Suppressor macrophage treated with lipopolysaccharide for 4 hours (primary cell): ENCODE measurements at places on chromosomes 2 and 18.
A peak's percentile ranks its signal among the peaks of the same experiment; 100 is the strongest.

DNA sequence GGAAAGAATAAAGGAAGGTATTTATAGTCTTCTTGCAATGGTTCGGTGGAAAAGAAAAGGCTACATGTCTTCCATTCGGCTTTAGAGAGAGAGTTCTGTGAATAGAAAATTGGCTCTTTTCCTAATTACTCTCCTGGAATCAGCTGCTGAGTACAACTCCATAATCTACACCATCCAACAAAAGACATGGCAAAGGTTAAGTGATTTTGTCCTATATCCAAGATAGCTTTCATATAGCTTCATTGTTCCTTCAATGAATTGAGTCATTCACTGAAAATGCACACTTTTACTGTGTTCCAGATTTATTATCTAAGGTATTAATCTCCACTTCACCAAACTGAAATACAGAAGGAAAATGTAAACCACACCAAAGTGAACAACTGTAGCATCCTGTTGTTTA, 514.5 kb downstream of the LRRTM4 start:
- DNase-seq = no peak

DNA sequence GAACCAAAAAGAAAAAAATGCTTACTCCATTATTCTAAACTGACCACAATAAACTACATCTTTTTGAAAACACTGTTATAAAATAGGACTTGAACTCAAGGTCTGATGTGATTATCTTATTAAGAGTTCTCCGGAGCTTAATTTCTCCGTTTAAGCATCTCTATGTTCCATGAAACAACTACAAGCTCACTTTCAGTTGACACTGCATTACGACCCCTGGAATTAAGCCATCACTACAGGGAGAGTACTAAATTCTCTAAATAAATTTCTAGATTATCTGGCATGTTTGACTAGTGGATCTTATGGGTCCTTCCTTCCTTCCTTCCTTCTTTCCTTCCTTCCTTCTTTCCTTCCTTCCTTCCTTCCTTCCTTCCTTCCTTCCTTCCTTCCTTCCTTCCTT, 249.0 kb downstream of the IKZF2 start:
- DNase-seq = no peak

- DNase-seq = no peak
Observed at GRCh38 chr18:59428018-59428417, 69.0 kb upstream of the LMAN1 start.

GRCh38 chr2:198597648-198598047, 793.3 kb downstream of the PLCL1 start:
- DNase-seq = no peak

DNA sequence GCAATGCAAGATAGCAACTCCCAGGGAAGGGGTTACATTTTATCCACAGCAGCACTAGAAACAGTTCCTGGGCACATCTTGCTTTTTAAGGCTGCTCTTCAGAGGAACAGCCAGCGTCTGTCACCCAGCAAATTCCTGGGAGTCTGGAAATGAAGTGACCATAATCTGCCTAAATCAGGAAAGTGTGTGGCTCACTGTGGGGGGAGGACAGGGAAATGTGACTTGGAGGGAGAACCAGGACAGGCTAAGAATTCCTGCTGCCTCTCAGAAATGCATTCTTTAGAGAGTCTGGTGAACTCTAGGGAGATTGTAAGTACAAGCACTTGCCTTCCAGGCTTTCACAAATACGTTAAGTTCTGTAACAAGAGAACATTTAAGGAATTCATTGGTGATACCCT, 364.3 kb upstream of the SPHKAP start:
- no peak for DNase-seq

DNA sequence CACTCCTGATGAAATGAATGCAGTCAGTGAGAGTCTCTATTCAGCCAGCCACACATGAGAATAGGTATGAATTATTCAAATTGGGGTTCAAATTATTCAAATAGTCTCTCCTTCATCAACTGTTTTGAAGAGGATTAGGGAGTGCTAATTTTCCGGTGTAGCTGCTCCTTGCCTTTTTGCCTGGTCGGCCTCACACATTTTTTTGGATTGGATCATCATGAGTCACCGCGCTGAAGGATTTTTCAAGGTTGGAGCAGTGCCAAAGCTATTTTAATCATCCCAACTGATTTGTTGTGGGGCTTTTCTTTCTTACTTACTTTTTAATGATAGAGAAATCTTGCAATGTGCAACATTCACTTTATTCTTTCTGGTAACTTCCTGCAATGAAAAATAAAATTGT, 2.4 kb upstream of the DTNA start:
- DNase-seq = peak; percentile 26

DNA sequence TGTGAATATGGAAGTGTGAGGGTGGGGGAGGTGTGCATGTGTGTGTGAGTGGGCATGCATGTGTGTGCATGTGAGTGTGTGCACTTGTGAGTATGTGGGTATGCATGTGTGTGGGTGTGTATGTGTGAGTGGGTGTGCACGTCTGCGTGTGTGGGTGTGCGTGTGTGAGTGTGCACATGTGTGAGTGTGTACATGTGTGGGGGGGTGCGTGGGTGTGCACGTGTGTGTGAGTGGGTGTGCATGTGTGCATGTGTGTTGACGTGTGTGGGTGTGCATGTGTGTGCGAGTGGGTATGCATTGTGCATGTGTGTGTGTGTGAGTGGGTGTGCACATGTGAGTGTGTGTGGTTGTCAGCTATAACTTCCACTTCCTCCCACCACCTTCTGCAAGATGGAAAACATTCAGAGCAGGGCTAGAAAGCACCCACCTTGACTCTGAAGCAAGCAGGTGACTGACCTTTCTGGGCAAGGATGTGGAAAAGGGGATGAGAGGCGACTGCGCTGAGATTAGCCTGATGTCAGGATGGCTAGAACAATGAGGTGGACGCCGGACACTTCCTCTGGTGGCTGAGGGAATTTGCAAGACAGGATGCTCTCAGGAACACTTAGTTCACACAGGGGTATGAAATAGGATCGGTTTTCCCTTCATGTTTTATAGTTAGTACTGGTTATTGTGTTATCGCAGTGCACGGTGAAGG, 103.6 kb downstream of the ACKR3 start:
- DNase-seq = no peak

- no peak for DNase-seq
Observed at GRCh38 chr2:231589656-231590055, 3.0 kb upstream of the TEX44 start.

GRCh38 chr2:151878655-151879563, 50.7 kb upstream of the ARL5A start:
- DNase-seq = peak; percentile 88

GRCh38 chr18:51196118-51196810, 1.2 kb downstream of the MEX3C start:
- DNase-seq = peak; percentile 34

- no peak for DNase-seq
Observed at GRCh38 chr2:191845876-191846514, 893 bp downstream of the CAVIN2 start.

DNA sequence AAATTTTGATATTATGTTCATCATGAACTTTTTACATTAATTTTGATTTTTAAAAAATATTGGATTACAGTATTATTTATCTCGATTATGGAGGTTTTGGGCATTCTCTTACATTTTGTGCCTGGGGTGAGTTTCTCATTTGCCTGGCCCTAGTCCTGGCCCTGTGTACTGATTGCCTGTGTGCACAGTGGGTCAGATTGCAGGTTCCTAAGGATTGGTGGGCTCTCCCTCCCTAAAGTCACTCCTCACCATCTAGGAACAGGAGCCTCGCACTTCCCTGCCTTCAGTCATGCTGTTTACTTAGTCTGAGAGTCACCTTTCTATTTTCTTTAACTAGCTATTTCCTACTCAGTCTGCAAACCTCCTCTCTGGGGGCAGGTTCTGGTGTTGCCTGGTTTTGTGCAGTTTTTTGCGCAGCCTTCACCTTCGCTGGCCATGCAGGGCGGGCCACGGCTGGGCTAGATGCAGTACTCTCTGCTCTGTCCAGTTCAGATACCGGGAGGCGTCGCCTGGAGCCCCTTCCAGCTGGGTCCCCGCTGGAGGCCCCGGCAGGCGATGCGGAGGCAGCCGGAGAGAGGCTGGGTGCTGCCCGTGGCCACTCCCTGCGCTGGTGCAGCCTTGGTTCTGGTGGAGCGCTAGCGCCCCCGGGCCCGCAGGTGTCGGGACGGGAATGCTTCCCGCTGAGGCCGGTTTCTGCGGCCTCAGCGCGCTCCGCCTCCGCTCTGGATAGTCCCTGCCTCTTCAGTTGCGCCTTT, 23.3 kb upstream of the MC5R start:
- DNase-seq = peak; percentile 53

- DNase-seq = no peak
Observed at GRCh38 chr2:75033516-75033915, 75.1 kb downstream of the POLE4 start.

- DNase-seq = no peak
Observed at GRCh38 chr2:82055846-82056245, 1751.3 kb upstream of the LRRTM1 start.

DNA sequence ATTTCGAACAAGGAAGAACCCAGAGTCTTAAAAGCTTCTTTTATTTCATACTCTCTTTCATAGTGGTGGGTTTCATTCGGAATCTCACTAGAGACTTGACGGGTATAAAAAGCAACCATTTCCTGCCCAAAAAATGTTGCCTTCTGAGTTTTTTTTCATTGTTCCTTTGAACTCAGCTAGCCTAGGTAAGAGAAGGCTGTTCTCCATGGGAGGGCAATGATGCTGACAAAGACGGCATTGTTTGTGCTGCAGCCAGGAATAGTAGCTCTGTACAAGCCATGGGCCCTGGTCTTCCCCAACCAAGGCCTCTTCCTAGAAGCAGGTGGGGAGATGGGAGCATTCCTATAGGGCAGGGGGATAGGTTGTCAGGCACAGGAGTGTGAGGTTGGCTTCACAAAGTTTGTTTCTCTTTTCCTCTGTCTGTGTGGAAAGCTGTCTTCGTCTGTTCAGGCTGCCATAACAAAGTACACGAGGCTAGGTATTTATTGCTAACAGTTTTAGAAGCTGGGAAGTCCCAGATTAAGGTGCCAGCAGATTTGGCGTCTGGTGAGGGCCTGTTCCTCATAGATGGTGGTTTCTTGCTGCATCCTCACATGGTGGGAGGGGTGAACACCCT, 405.1 kb downstream of the NBAS start:
- DNase-seq = no peak

DNA sequence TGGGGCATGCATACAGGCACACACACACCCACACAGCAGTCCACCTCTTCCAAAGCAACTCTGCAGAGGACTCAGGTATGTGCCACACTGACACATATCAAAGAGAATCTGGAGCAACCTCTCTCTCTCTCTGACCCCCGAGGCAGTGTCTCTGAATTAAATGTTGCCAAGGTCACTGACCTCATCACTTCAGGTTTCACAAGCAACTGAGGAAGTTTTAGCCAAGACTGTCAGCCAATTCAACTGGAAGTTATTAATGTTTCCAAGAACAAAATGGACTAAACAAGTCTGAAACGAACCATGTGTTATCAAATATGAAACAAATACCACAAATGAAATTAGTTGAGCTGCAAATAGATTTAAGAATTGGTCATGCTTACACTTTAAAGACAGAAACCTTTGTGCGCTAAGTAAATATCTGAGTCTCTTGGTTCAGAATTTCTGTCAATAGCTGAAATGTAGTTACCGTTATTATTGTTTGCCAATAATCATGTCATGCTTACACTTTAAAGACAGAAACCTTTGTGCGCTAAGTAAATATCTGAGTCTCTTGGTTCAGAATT, 86.1 kb downstream of the SLC25A12 start:
- DNase-seq = no peak

DNA sequence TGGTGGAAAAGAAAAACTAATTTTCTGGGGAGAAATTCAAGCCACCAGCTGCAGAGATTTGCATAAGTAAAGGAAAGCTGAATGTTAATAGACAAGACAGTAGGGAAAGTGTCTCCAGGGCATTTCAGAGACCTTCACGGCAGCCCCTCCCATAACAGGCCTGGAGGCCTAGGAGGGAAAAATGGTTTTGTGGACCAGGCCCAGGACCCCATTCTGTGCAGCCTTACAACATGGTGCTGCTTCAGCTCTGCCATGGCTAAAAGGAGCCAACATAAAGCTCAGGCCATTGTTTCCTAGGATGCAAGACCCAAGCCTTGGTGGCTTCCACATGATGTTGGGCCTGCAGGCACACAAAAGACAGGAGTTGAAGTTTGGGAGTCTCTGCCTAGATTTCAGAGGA, 697.1 kb downstream of the SOCS6 start:
- no peak for DNase-seq

DNA sequence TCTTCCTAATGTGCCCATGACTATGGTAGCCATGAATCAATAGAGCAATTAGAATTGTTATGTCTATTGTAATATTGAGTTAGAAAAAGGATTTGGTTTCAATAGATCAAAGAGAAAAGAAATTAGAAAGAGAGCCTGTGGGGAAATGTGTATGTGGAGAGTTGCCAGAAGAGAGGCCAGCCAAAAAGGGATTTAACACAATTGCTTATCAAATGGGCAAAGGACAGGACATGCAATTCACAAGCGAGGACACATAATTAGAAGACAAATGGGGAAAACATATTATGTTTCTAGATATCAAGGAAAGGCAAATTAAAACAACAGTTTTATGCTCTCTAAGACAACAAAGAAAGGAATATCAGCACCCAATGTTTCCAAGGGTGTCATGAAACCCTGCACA, 403.2 kb upstream of the KLHL29 start:
- DNase-seq = no peak

GRCh38 chr2:108611021-108611420, 76.8 kb downstream of the LIMS1 start:
- no peak for DNase-seq

GRCh38 chr18:10458691-10459090, 4.3 kb downstream of the APCDD1 start:
- no peak for DNase-seq

GRCh38 chr2:176830362-176830761, 382.2 kb upstream of the HNRNPA3 start:
- no peak for DNase-seq

DNA sequence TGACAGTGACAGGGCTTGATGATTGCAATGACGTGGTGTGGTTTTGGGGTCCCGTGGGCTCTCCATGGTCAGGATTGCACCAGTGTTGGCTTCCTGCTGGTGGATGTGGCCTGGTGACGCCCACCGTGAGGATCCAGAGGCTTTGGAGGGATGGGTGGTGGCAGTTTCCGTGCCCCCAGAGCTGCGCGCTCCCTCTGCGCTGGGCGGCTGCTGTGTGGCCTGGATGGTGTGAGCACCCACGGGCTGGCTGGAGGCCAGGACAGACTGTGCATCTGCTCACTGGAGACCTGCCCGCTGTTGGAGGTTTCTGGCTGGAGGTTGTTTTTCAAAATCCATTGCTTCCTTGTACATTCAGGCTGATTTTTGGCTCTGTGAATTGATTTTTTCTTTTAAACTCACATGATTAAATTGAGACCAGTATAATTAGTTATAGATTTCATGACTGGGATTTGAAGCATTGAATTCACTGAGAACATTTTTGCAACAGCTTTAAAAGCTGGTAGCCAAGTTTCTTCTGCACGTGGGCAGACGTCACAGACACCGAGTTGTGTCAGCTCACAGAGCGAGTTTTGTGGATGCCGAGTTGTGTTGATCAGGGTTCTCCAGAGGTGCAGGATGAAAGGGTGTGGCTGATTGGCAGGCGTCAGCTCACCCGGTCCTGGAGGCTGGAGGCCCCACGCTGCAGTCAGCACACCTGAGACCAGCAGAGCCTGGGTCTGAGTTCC, 72.7 kb downstream of the KCNG2 start:
- DNase-seq = no peak

GRCh38 chr2:160085662-160086061, 23.2 kb upstream of the PLA2R1 start:
- DNase-seq = no peak
